ENCODE measurements at places on chromosomes 3 and 15.

- peaks cover 91% of the 10 kb centered on the region for H3K27me3 ChIP-seq
- peaks cover 2% of the 10 kb centered on the region for H3K36me3 ChIP-seq
- DNase-seq, result no peak
- peaks cover 12% of the 10 kb centered on the region for H3K4me1 ChIP-seq
Measured at GRCh38 chr3:45145223-45145622, 955 bp downstream of the CDCP1 start.

DNA sequence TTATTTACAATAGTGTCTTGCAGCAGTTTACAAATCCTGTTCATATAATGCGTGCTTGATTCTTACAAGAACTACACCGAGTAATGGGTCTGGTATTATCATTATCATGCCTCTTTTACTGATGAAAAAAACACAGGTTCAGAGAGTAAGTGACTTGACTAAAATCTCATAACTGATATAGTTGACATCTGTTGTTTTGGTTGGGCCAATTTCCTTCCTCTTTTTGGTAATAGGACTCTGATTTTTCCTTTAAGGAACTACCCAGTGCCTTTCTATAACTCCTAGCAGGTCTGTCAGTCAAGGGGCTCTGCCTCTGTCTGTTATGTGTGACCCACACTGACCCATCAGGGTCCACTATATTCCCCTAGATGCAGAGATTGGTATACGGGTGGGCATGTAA, 14.6 kb upstream of the BLOC1S6 start:
- H3K27ac ChIP-seq, result no peak overlapping the region
- no peaks in the 10 kb centered on the region for H3K36me3 ChIP-seq
- no peak for DNase-seq
- H3K4me1 ChIP-seq, result no peaks in the 10 kb centered on the region

GRCh38 chr15:43808960-43809678, 8.7 kb downstream of the HYPK start:
- H3K27ac ChIP-seq, result peak overlapping the region; percentile 64
- peaks cover 83% of the 10 kb centered on the region for H3K36me3 ChIP-seq
- peaks cover 6% of the 10 kb centered on the region for H3K4me1 ChIP-seq
- no peaks in the 10 kb centered on the region for H3K27me3 ChIP-seq

GRCh38 chr3:27699067-27699466, 23.1 kb downstream of the EOMES start:
- no peak overlapping the region for H3K4me3 ChIP-seq
- H3K27me3 ChIP-seq, result no peaks in the 10 kb centered on the region
- no peak overlapping the region for H3K27ac ChIP-seq
- DNase-seq, result no peak
- no peaks in the 10 kb centered on the region for H3K36me3 ChIP-seq
- H3K4me1 ChIP-seq, result no peaks in the 10 kb centered on the region

- no peak overlapping the region for H3K27ac ChIP-seq
- DNase-seq, result no peak
- H3K4me1 ChIP-seq, result no peaks in the 10 kb centered on the region
- no peaks in the 10 kb centered on the region for H3K36me3 ChIP-seq
- H3K4me3 ChIP-seq, result no peak overlapping the region
Measured at GRCh38 chr15:101808201-101808600, 3.8 kb upstream of the OR4F15 start.

- H3K36me3 ChIP-seq, result no peaks in the 10 kb centered on the region
- peaks cover 55% of the 10 kb centered on the region for H3K27me3 ChIP-seq
- H3K4me3 ChIP-seq, result no peak overlapping the region
- H3K4me1 ChIP-seq, result no peaks in the 10 kb centered on the region
- DNase-seq, result no peak
- H3K27ac ChIP-seq, result no peak overlapping the region
Measured at GRCh38 chr3:150118219-150118618, 147.5 kb upstream of the PFN2 start.

DNA sequence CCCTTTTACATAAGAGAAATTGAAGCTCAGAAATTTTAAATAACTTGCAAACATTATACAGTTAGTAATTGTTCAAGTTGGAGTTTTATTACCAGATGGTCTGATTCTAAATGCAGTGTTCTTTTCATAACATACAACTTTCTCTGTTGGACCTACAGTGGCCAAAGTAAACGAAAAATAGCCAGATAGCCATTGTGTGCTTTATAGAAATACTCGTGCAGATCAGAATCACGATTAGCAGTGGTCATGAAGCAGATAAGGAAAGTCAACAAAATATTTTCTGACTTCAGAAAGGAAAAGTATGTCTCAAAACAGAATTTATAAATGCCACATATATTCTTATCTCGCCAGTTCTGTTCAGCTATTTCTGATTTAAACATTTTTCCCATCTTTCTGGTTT, 436.9 kb downstream of the CNTN6 start:
- no peak overlapping the region for H3K27ac ChIP-seq
- DNase-seq, result no peak
- no peaks in the 10 kb centered on the region for H3K4me1 ChIP-seq
- no peak overlapping the region for H3K4me3 ChIP-seq
- H3K36me3 ChIP-seq, result no peaks in the 10 kb centered on the region
- H3K27me3 ChIP-seq, result no peaks in the 10 kb centered on the region

DNA sequence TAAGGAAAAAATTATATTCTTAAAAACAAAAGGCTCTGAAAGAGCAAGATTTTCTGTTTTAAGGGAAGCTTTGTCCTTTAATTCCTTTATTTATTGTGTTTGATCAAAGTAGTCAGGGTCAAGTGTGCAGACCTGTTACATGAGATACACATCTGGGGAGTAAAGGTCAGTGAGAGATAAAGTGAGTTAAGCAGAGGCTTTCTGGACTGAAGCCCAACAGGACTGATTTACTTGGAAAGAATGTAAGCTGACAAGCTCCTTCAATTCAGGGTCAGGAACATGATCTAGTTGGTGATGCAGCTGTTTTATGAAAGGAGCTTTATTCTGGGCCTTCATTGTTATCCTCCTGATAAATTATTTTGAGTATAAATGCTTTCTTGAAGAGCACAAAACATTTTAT, 20.7 kb upstream of the OTOL1 start:
- H3K4me1 ChIP-seq, result no peaks in the 10 kb centered on the region
- H3K27ac ChIP-seq, result no peak overlapping the region
- peaks cover 18% of the 10 kb centered on the region for H3K27me3 ChIP-seq
- no peak overlapping the region for H3K4me3 ChIP-seq
- H3K36me3 ChIP-seq, result no peaks in the 10 kb centered on the region

Measured in central memory CD8-positive, alpha-beta T cell (primary cell).